ENCODE measurements at places on chromosomes 3 and 15.

- no peak for DNase-seq
Observed at GRCh38 chr15:44315126-44315525, 26.6 kb downstream of the GOLM2 start.

DNA sequence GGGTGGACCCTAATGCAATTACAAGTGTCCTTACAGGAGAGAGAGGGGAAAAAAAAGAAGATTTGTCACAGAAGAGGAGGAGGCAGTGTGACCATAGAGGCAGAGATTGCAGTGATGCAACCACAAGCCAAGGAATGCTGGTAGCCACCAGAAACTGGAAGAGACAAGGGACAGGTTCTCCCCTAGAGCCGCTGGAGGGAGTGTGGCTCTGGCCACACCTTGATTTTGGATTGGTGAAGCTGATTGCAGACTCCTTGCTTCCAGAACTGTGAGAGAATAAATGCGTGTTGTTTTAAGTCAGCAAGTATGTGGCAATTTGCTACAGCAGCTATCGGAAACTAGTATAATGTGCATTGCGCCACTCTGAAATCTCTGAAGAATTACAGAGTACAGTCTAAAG is 110.1 kb downstream of the SRGAP3 start:
- DNase-seq, result no peak

- no peak for DNase-seq
Observed at GRCh38 chr3:101527441-101527840, 14.4 kb upstream of the SENP7 start.

DNA sequence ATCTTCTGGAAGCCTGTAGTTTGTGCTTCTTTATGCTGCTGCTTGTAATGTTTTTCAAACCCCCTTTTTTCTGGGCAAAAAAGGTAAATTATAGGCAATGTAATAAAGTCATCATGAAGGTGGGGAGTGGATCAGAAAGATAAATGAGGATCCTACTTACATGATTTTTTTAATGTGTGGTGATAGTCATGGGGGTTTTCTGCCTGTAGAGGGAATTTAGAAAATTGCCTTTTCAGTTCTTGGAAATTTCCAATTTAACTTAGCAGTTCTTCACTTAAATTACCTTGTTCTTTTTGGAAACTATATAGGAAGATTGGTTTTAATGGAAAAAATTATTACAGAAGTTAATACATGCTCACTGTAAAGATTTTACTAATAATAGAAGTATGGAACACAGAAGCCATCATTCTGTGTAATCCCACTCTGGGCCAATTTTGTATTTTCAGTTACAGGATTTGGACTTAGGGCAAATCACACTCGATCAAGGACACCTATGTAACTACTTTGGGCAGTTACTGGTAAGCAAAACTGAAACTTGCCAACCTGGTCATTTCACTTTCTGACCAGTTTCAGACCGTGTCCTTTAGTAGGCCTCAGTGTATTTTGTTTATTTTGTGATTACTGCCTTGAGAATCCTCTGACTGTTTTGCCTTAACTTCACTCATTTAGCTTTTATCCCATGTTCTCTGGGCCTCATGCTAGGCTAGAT is 10.5 kb upstream of the SCAANT1 start:
- DNase-seq, result no peak

- DNase-seq, result no peak
Observed at GRCh38 chr3:159779883-159780282, 208.8 kb upstream of the IL12A start.

DNA sequence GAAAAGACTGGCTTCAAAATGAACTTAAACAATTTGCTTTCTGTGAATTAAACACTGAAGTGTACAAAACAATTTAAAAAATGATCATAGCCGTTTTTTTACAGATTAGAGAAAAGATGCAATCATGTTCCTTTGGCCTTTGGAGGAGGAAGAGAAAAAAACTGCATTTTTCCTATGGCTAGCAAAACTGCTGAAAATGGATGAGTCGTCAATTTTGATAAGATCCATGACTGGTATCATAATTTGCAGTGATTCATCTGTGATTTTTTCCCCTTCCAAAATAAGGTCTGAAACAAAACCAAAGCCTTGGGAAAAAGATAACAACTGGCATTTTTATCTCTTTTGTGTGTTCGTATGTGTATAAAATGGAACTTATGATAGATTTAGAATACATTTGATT is 255.6 kb upstream of the SATB1 start:
- DNase-seq, result no peak

DNA sequence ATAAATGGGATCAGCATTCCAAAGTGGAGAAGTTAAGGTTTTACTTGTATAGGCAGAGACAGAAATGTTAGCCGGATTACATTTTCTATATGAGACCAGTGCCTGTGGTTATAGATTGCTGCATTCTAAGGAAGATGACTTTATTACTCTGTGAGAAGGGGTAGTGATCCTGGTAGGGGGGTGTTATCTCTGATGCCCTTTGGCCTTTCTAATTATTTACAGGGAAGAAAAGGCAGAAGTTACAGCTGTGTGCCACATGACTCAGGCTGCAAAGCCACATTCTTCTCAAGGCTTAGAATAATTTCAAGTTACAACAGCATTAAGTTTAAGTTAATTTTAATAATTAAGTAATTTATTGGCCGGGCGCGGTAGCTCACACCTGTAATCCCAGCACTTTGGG is 2.2 kb upstream of the TMC3 start:
- DNase-seq, result no peak

GRCh38 chr3:4290272-4290893 is 12.8 kb upstream of the SETMAR start:
- peak; percentile 54 for DNase-seq

Data from CD4-positive, alpha-beta T cell treated with Interleukin-10 for 1 hour (primary cell).